Esophagus (tissue), 2 donors: ENCODE measurements at places on chromosomes 1 and 21. TPM values are rescaled to one million over a fixed set of nuclear protein-coding genes. Genes with fewer than 3 reads are reported as not detected.

The RUNX1 gene
- 4.4 TPM for polyA plus RNA-seq

The ETV3L gene
- not detected for polyA plus RNA-seq

The POU3F1 gene
- polyA plus RNA-seq: 1.4 TPM

The LEMD1 gene
- 0.81 TPM for polyA plus RNA-seq

The SYTL1 gene
- 302 TPM for polyA plus RNA-seq

The SV2A gene
- 0.67 TPM for polyA plus RNA-seq

The GPR52 gene
- polyA plus RNA-seq: 0.05 TPM

The TNFRSF9 gene
- 0.02 TPM for polyA plus RNA-seq

The B3GALT2 gene
- polyA plus RNA-seq: 0.12 TPM

The PEAR1 gene
- 1.7 TPM for polyA plus RNA-seq

The PLA2G2C gene
- polyA plus RNA-seq: 0.14 TPM

The OVAAL gene
- polyA plus RNA-seq: not detected

The FBLIM1 gene
- 20.5 TPM for polyA plus RNA-seq

The MYOG gene
- not detected for polyA plus RNA-seq

The PTAFR gene
- 2.4 TPM for polyA plus RNA-seq

The TNNI3K gene
- polyA plus RNA-seq: 0.41 TPM

The GUCA2B gene
- not detected for polyA plus RNA-seq

The GPATCH4 gene
- polyA plus RNA-seq: 14.3 TPM

The ENTREP3 gene
- polyA plus RNA-seq: 13.6 TPM

The PFKFB2 gene
- 4.7 TPM for polyA plus RNA-seq

The C4BPB gene
- not detected for polyA plus RNA-seq

The TCHH gene
- 0.33 TPM for polyA plus RNA-seq

The PCBP3 gene
- 0.24 TPM for polyA plus RNA-seq

The DIO1 gene
- 0.04 TPM for polyA plus RNA-seq

The SPATA45 gene
- polyA plus RNA-seq: not detected

The NCAM2 gene
- polyA plus RNA-seq: 0.08 TPM
